ENCODE measurements at places on chromosomes 13 and 19. TPM values are rescaled to one million over a fixed set of nuclear protein-coding genes. Genes with fewer than 3 reads are reported as not detected.

The S1PR5 gene
- total RNA-seq = 0.29 TPM

The ARL11 gene
- 0.44 TPM for total RNA-seq

The AMH gene
- 1.6 TPM for total RNA-seq

The CDX2 gene
- not detected for total RNA-seq

The STK24 gene
- 57.6 TPM for total RNA-seq

The MBD3L3 gene
- total RNA-seq = not detected
